ENCODE measurements at places on chromosomes 4 and X.

DNA sequence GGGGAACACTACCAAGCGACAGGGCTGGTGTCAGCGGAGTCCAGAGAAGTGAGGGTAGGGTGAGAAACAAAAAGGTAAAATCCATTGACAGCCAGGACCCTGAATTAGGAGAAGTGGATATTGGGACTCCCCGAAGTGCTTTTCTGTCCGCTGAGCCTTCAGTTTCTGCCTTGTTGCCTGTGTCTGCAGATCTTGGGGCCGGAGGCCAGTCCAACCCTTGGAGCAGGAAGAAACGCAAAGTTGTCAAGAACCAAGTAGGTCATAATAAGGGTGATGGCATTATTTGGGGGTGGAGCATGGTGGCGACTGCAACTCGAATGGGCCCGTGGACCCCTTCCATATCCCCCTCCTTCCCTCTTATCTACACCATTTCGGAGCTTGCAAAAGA lies 1.0 kb downstream of the ARMCX1 start:
- DNase-seq: no peak

GRCh38 chrX:34918856-34919255 lies 23.7 kb upstream of the FAM47B start:
- DNase-seq: no peak

DNA sequence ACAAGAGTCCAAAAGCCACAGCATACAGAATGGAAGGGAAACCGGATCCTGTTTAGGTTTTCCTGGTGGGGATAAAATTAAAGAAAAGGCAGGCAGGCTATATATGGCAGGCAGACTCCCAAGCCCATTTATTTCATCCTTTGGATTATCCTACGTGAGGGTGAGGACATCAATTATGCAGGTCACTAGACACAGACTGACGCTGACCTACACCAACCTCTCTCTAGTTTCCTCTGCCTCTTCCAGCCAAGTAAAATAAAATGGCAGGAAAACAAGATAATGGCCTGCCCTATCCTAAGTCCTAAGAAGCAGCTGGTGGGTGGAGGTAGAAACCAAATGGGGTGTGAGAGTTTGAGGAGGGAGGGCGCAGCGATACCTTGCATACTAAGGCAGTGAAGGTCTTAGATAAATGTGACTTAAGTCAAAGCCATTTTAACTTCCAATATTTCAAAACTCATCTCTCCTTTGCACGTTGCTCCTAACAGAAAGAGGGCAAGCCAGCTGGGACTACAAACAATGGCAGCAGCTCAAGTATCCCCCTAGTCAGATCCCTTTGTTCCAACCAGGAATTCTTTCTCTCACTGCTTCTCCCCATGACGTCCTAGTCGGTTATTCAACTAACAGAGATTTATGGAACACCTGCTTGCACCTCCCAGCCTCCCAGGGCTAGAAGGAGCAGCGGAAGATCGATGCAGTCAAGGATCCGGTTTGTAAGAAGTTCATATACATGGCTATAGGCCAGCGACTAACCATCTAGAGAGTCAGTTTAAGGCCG lies 72.8 kb downstream of the IRF2 start:
- DNase-seq: no peak

- DNase-seq: no peak
Observed at GRCh38 chr4:13322681-13323101, 161.4 kb downstream of the RAB28 start.

DNA sequence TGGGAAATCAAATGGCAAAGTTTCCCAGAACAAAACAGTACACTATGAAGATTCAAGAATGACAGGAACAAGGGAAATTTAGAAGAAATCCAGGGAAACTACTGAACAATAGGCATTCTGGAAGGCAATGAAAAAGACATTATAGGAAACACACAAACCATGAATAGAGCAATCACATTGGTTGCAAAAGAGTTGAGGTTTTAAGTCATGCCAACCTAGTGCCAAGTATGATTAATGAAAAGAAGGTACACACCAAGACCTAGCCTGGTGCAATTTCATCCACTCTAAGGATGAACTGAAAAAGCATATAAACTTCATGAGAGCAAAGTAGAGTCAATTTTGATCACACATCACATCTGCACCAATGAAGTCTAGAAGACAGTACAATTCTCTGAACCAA lies 326.9 kb downstream of the PDHA2 start:
- no peak for DNase-seq

GRCh38 chr4:169272265-169272886 lies 1.6 kb upstream of the SH3RF1 start:
- no peak for DNase-seq

GRCh38 chr4:86641516-86642090 lies 47.5 kb downstream of the PTPN13 start:
- DNase-seq: no peak

DNA sequence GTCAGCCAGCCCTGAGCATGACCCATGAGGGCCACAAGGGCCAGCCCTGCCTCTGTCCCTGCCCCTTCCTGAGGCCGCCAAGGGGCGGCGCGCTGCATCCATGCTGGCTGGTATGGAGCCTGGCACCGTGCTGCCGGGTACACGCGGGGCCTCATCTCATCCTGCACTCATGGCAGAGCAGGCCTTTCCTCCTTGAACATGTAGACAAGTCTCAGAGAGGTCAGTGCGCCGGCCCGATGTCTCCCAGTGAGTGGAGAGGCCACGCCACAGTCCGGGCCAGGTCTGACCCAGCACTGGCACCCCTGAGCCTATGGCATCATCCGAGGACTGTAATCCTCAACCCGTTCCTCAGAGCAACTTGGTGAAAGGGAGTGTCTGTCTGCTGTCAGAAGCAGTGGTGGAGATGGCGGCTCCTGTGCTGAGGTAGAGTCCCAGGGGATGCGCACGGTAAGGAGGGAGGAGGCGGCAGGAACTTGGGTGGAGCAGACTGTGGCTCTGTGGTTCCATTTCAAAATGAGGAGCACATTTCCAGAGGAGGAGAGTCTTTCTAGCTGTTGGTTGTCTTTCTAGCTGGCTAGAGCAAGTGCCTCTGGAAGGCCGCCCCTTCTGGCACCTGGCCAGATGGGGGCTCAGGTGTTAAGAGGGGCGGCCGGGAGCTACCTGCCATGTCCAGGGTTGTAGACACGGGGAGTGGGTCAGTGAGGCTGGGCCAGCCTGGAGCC lies 32.8 kb downstream of the TRMT44 start:
- DNase-seq: no peak

- DNase-seq: no peak
Observed at GRCh38 chrX:151816934-151817333, 82.4 kb downstream of the CNGA2 start.

DNA sequence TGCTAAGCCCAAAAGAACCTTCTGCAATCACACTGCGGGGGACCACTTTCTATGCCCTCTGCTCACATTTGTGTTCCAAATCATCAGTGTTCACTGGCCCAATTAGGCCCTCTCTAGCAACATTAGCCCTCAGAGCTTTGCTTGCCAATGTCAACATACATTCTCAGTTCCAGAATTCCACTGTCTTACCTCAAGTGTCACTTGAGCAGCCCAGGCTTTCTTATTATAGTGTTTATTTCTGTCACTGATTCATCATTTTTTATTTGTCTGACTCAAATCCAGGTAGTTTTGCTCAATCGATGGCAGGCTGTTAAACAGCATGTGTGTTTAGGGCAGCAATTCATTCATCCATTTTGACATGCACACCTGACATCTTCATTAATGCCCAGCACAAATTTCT lies 291.2 kb downstream of the TEX13A start:
- no peak for DNase-seq

GRCh38 chr4:16113741-16114140 lies 29.9 kb upstream of the PROM1 start:
- DNase-seq: no peak
